ENCODE measurements at places on chromosomes 12 and 14.

GRCh38 chr14:36517242-36518030 lies 2.6 kb downstream of the NKX2-1 start:
- no peak for DNase-seq

DNA sequence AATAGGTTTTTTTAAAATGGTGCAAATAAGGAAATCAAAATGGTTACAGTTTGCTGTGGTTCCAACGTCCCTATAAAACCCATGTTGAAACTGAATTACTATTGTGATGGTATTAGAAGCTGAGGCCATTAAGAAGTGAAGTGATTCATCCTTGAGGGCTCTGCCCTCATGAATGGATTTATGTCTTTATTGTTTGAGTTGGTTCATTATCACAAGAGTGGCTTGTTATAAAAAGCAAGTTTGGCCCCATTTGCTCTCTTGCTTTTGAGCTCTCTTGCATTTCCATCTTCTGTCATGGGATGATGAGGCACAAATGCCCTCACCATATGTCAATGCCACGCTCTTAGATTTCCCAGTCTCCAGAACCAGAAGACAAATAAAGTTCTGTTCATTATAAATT lies 62.3 kb downstream of the PRKD1 start:
- DNase-seq = no peak

DNA sequence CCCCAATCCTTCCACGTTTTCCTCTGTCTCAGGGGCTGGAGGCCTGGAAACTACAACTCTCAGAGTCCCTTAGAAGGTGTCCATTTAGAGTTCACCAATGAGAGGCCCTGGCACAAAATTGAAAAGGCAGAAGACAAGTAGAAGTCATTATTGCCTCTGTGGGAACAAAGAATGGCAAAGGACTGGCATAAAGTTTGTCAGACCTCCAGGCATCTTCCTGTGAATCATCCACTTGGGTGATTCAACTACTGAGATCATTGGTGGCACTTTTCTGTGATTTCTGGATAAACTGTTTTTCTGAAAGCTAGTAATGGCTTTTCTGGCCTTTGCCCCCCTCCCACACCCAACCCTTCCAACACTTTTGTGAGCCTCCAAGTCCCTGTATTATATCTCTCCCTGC lies 42.6 kb upstream of the C12orf42 start:
- DNase-seq = no peak

DNA sequence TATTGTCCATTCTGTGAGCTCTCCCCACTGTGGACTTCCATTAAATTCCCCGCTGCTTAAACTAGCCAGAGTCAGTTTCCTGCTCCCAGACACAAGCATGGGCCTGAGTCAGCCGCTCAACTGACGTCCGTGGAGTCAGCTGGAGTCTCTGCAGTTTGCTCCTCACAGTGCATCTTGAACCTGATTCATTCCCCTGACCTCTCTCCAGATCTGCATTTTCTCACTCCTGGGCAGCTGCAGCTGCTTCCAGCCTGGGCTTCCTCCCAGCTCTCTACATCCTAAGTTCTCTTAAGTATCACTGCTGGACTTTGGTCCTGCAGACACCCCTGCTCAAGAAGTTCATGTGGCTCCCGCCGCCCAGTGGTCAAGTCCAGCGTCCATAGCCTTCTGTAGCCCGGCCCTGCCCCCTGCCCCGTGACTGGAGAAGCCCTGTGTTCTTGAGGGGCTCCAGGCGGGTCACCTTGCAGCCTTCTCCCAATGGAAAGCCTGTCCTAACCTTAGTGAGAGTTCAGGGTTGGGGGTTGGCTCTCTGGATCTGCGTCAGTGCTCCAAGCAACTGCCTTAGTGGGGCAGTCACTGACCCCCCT lies 20.0 kb downstream of the NFKBIA start:
- no peak for DNase-seq

GRCh38 chr14:91946622-91947474 lies 646 bp downstream of the FBLN5 start:
- DNase-seq = no peak

DNA sequence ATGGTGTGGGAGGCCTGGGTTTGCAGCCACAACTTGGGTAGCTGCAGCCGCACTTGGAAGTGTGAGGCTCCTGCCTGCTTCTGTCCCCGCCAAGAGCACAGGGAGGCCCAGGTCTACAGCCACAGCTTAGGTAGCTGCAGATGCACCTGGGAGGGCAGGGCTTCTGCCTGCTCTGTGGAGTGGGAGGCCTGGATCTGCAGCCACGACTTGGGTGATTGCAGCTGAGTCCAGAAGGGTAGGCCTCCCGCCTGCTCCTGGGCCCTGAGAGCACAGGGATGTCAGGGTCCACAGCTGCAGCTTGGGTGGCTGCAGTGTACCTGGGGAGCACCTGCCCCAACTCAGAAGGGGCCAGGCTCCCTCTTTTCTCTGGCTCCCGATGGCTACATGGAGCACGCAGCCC lies 287.3 kb downstream of the AEBP2 start:
- no peak for DNase-seq

GRCh38 chr12:132620899-132621656 lies 2.5 kb downstream of the P2RX2 start:
- DNase-seq = no peak

GRCh38 chr14:47277703-47278102 lies 397.7 kb downstream of the MDGA2 start:
- DNase-seq = no peak

GRCh38 chr14:33455654-33456345 lies 495.1 kb downstream of the EGLN3 start:
- no peak for DNase-seq

GRCh38 chr12:2941524-2941923 lies 17.7 kb upstream of the TEAD4 start:
- DNase-seq = no peak

- no peak for DNase-seq
Observed at GRCh38 chr14:72653026-72653425, 240.9 kb downstream of the DPF3 start.

DNA sequence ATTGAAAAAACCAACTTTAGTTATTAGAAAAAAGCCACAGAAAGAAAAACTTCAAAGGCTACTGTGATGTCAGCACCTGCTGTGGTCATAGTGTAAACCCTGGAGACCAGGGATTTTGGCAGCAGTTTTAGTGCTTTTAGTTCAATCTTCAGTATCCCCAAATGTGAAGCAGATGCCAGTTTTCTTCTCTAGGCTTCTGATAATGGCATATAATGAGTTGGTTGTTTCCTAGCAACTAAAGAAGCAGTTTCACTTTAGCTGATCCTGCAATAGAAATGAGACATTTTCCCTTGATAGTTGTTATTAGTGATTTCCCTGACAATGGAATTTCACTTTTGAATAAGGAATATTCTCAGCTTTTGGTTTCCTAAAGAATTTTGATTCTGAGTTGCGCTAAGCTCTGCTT lies 131.2 kb downstream of the NUBPL start:
- no peak for DNase-seq

DNA sequence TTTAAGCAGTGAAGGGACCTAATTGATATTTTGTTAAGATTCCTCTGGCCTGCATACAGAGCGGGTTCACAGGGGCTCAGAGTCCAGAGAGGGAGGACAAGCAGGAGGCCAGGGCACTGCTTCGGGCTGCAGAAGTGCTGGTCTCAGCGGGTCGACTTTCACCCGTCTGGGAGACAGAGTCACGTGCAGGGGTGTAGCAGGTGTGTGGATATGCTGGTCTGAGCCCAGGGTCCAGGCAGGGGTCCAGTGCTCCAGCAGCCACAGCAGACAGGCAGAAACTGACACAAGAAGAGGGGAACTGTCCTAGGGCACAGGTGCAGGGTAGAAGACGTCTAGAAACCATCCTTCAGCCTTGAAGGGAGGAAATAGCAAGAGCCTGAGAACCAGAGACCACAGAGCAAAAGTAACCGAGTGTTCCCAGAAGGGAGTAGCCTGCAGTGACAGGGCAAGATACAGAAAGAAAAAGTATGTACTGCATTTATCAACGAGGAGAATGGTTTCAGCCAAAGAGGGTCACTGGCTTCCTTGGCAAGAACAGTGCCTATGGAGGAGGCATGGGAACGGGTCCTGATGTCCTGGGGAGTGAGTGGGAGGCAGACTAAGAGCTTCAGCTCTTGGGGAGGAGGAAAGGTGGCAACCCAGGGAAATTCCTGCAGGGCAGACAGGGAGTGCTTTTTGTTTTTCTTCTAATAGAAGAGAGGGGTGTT lies 28.7 kb downstream of the FBXO21 start:
- no peak for DNase-seq

Data from activated naive CD4-positive, alpha-beta T cell treated with Interleukin-2 at 50 U/mL for 16 hours (primary cell).